SK-N-SH (cell line): ENCODE measurements at places on chromosomes 6 and 20. TPM values are rescaled to one million over a fixed set of nuclear protein-coding genes. Genes with fewer than 3 reads are reported as not detected.

- H3K4me3 ChIP-seq, result no peak overlapping the region
- no peaks in the 10 kb centered on the region for H3K4me1 ChIP-seq
- H3K27me3 ChIP-seq, result no peaks in the 10 kb centered on the region
- no peak overlapping the region for H3K27ac ChIP-seq
These were observed 363.3 kb downstream of the SMOC2 start for GRCh38 chr6:168804331-168804730.

DNA sequence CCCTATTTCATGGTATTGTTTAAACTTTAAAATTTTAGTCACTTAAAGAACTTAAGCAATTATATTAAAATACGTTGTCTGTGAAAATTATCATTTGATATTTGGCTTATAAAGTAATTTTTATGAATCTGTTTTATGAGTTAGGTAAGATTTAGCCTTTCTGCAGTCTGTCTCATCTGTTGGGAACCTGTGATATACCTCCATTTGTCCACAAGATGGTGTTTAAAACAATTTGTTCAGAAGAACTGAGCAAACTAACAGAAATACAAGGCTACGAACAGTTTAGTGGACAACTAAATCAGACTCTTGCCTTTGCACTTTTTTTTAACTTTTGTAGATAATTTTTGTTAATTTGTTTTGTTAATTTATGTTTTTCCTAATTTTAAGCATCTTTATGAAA lies 92.4 kb downstream of the COL9A1 start:
- H3K36me3 ChIP-seq, result no peaks in the 10 kb centered on the region
- no peaks in the 10 kb centered on the region for H3K27me3 ChIP-seq
- peak; percentile 17 for DNase-seq
- no peak overlapping the region for H3K27ac ChIP-seq
- no peaks in the 10 kb centered on the region for H3K4me1 ChIP-seq
- no peak overlapping the region for H3K4me3 ChIP-seq

DNA sequence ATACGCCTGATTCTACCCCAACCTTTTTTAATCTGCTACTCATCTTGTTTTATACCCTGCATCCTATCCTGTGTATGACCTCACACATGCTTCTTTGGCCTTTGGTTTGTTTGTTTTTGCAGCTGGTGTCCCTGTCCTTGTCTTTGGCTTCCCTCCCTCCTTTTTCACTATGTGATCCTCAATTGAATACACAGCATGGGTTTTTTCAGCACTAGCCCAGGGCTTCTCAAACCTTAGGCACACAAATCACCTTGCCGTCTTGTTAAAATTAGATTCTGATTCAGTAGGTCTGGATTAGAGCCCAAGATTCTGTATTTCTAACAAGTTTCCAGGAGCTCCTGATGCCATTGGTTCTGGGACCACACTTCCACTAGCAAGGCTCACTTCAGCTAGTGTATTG lies 321.5 kb upstream of the MAN1A1 start:
- H3K27ac ChIP-seq, result no peak overlapping the region
- H3K4me1 ChIP-seq, result no peaks in the 10 kb centered on the region; the same call in 1 of the 2 replicates
- no peaks in the 10 kb centered on the region for H3K27me3 ChIP-seq
- no peaks in the 10 kb centered on the region for H3K36me3 ChIP-seq

DNA sequence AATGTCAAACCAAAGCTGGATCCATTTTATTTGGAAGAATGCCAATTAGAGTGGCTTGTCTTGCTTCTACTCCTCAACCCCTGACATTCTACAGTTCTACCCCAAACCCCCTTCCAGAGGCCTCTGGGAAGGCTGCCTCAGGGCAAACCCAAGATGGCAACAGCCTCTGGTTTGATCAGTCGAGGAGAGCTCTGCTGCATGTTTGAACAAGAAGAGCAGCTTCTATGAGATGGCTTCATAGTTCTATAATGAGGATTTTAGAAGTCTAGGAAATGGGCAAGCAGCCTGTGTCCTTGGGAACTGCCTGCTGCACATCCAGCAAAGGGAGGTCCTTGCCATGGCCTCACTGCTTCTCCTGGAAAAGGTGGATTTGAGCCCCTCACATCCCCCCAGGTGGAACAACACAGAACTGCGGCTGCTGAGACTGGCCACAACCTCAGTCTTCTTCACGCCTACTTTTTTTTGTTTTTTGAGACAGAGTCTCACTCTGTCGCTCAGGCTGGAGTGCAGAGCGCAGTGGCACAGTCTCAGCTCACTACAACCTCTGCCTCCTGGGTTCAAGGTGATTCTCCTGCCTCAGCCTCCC lies 37.9 kb downstream of the ZC3H12D start:
- H3K36me3 ChIP-seq, result no peaks in the 10 kb centered on the region
- H3K27ac ChIP-seq, result no peak overlapping the region
- H3K4me1 ChIP-seq, result no peaks in the 10 kb centered on the region
- no peaks in the 10 kb centered on the region for H3K27me3 ChIP-seq

- DNase-seq, result no peak
- H3K27ac ChIP-seq, result no peak overlapping the region
- H3K36me3 ChIP-seq, result no peaks in the 10 kb centered on the region
- no peaks in the 10 kb centered on the region; the same call in 1 of the 2 replicates for H3K27me3 ChIP-seq
These were observed 49.9 kb upstream of the TAGAP start for GRCh38 chr6:159094444-159095252.

GRCh38 chr6:30678964-30679726 lies 6.3 kb upstream of the DHX16 start:
- H3K27me3 ChIP-seq, result no peaks in the 10 kb centered on the region
- H3K27ac ChIP-seq, result peak overlapping the region; percentile 16; the same call in 1 of the 2 replicates
- H3K4me3 ChIP-seq, result no peak overlapping the region

- no peak overlapping the region for H3K27ac ChIP-seq
- H3K36me3 ChIP-seq, result no peaks in the 10 kb centered on the region
- DNase-seq, result no peak
- no peaks in the 10 kb centered on the region; the same call in 1 of the 2 replicates for H3K27me3 ChIP-seq
These were observed 9.5 kb upstream of the SFT2D1 start for GRCh38 chr6:166351715-166352285.

- H3K4me3 ChIP-seq, result no peak overlapping the region
- peaks cover 88% of the 10 kb centered on the region for H3K36me3 ChIP-seq
- no peak overlapping the region for H3K27ac ChIP-seq
These were observed 40.4 kb downstream of the FAM8A1 start for GRCh38 chr6:17640477-17640917.

Gene CRIP3
- polyA plus RNA-seq, result 0.11 TPM in 1 of 2 replicates, not detected in the other

Gene KIF6
- 0.13 and 0.18 TPM in 2 replicates for polyA plus RNA-seq
